ENCODE measurements at places on chromosomes 16 and 17.

DNA sequence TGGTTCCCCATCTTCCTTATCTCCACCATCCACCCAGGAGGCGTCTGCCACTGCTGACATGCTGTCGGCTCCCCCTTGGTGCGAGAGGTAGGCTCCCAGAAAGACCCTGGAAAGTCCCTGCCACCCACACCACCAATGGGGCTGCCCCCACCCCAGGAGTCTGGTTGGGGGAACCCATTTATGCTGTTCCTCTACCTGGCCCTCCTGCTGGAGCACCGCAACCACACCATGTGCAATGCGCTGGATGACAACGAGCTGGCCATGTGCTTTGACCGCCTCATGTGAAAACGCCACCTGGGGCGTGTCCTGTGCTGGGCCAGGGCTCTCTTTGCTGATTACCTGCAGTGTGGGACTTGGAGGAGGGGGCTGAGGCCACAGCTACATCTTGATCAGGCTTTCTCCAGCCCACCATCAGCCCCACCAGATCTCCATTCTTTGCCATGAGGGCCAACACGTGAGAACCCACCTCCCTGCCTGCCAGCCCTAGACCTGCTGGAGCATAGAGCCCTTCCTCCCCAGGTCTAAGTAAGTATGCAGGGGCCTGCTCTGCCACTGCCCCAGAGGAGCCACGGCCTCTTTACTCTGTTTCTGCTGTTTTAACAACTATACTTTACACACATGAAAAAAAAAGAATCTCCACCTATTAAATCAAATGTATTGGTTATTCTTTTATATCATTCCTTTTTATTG is 7.9 kb upstream of the ALDH3A1 start:
- DNase-seq, result no peak

DNA sequence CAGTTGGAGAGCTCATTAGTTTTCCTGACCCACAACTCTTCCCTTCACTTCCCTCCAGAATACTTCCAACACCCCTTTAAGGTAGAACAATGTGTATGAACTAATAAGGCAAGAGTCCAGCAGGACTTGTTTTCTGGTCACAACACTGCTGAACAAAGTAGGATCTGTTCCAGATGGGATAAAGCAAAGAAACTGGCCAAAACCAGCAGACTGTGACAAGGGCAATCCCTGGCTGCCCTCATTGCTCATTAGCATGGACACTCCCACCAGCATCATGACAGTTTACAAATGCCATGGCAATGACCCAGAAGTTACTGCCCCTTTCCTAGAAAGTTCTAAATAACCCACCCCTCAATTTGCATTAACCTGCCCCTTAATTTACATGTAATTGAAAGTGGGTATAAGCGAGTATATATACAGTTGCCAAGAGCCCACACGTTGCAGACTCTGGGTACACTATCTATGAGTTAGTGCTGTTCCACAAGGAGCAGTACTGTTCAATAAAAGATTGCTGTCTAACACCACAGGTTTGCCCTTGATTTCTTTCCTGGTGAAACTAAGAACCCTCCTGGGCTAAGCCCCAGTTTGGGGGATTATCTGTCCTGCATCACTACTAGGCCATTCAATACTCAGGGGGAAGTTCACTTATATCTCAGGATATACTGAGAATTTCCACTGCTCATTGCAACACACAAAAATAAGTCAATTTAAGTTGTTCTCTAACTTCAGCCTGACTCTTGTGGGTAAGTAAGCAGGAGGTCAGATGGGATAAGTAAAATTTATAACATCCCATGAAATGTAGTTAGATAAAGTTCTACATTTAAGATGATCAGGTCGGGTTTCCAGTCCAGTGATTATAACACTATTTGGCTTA is 82.3 kb downstream of the SSH2 start:
- no peak for DNase-seq

DNA sequence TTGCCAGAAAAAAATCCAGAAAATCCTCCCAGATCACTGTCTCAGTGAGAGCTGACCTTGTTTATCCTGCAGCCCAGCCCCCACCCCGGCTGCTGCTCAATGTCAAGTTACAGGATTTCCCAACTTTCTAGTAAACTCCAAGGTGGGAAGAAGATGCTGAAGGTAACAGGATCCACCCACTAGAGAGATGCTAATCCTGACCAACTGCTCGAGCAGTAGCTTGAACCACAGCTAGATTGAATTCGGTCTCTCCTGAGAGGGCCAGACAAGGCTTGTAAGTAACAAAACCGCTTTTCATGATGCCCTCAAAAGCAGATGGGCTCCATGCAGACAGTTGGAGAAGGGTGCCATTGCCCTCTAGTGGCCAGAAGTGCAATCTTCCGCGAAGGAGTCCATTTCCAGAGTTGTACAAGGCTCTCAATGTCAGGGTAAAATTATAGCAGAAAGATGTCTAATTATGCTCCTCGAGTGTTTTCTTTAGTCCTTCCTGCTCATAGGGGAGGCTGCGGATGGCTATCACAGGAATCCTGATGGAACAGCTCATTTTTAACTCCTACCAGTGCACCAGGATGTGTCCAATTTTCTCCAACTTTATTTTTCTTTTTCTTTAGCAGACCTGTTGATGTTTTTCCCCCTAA is 3.9 kb downstream of the CDH11 start:
- DNase-seq, result peak; percentile 7

DNA sequence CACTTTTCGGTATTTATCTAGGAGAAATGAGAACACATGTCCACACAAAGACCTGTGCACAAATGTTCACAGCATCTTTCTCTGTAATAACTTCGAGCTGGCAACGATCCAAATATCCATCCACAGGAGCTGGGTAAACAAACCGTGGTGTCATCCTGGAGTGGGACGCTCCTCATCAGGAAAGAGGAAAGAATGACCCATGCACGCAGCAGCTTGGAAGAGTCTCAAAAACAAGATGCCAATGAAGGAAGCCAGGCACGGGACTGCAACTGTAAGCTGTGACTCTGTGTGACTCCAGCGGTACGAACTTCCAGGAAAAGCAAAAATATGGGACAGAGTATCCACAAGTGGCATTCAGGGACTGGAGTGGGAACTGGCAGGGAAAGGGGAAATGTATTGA is 36.7 kb upstream of the CIBAR2 start:
- DNase-seq, result no peak

Data from hematopoietic multipotent progenitor cell treated with erythropoietin and hydrocortisone succinate and interleukin-3 and kit ligand, for 17 days (in vitro differentiated cells).